ENCODE measurements at places on chromosomes 1 and 21.
A peak's percentile ranks its signal among the peaks of the same experiment; 100 is the strongest.

- no peak for DNase-seq
- H3K4me3 ChIP-seq: peak overlapping the region; percentile 96
- peak overlapping the region; percentile 99 for H3K27ac ChIP-seq
- peaks cover 44% of the 10 kb centered on the region for H3K36me3 ChIP-seq
Observed at GRCh38 chr1:234608025-234608910, 1.7 kb downstream of the IRF2BP2 start.

DNA sequence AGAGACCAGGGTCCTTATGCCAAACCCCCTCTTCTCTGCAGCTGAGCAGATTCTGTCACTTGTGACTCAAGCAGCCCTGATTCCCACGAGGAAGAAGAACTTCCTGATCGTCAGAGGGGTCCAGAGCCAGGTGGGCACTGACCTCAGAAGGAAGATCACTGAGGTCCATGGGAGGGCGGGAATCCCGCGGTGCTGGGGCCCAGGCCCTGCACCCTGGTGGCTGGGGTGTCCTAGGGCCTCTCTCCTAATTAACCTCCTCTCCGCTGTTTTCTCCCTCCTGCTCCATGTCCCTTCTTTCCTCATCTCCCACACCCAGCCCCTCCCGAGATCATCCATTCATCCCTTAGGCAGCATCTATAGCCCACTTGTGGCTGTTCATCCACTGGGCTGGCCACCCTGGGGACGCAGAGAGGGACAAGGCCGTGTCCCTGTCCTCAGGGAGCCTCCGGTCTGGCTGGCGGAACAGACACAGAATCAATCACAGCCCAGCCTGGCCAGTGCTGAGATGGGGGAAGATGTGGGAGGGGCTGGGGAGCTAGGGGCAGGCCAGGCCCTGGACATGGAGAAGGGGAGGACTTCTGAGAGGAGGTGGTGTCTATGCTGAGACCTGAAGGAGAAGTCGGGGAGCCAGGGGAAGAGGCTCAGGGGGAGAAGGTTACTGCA is 638.3 kb downstream of the MATN1 start:
- H3K36me3 ChIP-seq: no peaks in the 10 kb centered on the region
- no peak overlapping the region for H3K27ac ChIP-seq
- peaks cover 27% of the 10 kb centered on the region for H3K27me3 ChIP-seq
- no peak for DNase-seq

GRCh38 chr21:35692311-35692710 is 368.0 kb downstream of the SETD4 start:
- peaks cover 7% of the 10 kb centered on the region for H3K4me1 ChIP-seq
- peaks cover 15% of the 10 kb centered on the region for H3K27me3 ChIP-seq
- H3K27ac ChIP-seq: no peak overlapping the region
- H3K36me3 ChIP-seq: no peaks in the 10 kb centered on the region
- H3K4me3 ChIP-seq: no peak overlapping the region

- no peak overlapping the region for H3K27ac ChIP-seq
- no peak for DNase-seq
- H3K4me1 ChIP-seq: no peaks in the 10 kb centered on the region
- H3K4me3 ChIP-seq: no peak overlapping the region
Observed at GRCh38 chr1:60765204-60765603, 317.2 kb upstream of the NFIA start.

DNA sequence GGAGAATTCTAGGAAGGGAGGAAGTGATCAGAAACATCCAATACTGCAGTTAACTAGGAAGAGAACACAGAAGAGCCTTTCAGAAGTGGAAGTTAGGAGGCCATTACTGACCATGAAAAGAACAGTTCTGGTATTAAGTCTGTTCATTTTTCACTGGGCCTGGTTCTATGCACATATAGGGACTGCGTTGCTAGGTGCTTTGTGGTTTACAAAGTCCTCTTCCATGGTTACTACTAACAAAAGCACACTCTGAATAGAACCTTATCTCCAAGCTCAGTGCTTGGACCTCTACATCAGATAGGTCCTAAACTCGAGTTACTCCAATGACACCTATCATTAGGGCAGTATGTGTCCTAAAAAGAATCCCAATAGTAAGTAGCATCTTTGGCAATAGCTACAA is 75.4 kb downstream of the RPAP2 start:
- H3K36me3 ChIP-seq: peaks cover 18% of the 10 kb centered on the region
- no peak overlapping the region for H3K4me3 ChIP-seq

- H3K27me3 ChIP-seq: peaks cover 3% of the 10 kb centered on the region
- DNase-seq: no peak
- H3K4me1 ChIP-seq: peaks cover 14% of the 10 kb centered on the region
- no peak overlapping the region for H3K4me3 ChIP-seq
- H3K36me3 ChIP-seq: peaks cover 8% of the 10 kb centered on the region
Observed at GRCh38 chr1:205827623-205828022, 14.6 kb upstream of the SLC41A1 start.

DNA sequence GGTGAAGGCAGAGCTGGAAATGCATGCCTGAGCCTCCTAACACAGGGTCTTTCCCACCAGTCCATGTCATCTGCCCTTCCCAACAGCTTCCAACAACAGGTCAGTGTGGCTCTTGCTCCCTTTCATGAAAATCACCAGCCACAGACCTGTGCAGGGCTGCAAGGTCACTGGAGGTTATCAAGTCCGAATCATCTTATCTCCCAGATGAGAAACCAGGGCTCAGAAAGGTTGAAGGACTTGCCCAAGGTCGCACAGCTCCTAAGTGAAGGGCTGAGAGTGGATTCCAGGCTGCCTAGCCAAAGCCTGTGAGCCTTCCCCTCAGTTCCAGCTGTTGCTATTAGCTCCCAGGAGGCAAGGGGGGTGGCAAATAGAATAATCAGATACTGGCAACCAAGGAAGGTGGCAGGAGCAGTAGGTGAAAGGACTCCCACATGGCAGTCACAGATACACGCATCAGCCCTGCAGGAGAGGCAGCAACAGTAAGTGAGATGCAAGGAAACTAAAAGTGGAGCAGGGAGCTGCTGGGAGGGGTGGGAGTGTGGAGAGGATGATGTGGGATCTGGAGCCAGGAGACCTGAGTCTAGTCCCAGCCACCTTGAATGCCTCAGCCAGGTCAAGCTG is 74.2 kb downstream of the SSBP3 start:
- no peak for DNase-seq
- H3K4me1 ChIP-seq: peaks cover 82% of the 10 kb centered on the region
- H3K4me3 ChIP-seq: no peak overlapping the region
- no peak overlapping the region for H3K27ac ChIP-seq

DNA sequence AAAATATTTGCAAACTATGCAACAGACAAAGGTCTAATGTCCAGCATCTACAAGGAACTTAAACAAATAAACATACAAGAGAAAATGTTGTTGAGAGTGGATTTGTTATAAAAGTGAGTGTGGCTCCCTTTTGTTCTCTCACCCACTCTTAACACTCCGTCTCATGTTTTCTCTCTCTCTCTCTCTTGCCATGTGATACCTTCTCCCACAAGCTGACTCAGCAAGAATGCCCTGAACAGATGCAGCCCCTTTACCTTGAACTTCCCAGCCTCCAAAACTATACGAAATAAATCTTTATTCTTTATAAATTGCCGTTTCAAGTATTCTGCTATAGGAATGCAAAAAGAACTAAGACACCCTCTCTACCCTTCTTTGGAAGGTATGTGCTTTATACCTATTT is 234.1 kb downstream of the ADGRL2 start:
- no peak overlapping the region for H3K27ac ChIP-seq
- no peaks in the 10 kb centered on the region for H3K27me3 ChIP-seq
- H3K4me1 ChIP-seq: no peaks in the 10 kb centered on the region
- no peaks in the 10 kb centered on the region for H3K36me3 ChIP-seq
- no peak for DNase-seq
- no peak overlapping the region for H3K4me3 ChIP-seq

GRCh38 chr1:98700228-98700627 is 38.7 kb downstream of the SNX7 start:
- DNase-seq: no peak
- H3K27me3 ChIP-seq: no peaks in the 10 kb centered on the region
- H3K4me1 ChIP-seq: no peaks in the 10 kb centered on the region
- peaks cover 4% of the 10 kb centered on the region for H3K36me3 ChIP-seq
- H3K27ac ChIP-seq: no peak overlapping the region

- no peak for DNase-seq
- no peak overlapping the region for H3K4me3 ChIP-seq
- H3K36me3 ChIP-seq: no peaks in the 10 kb centered on the region
- H3K27ac ChIP-seq: no peak overlapping the region
- peaks cover 19% of the 10 kb centered on the region for H3K27me3 ChIP-seq
- no peaks in the 10 kb centered on the region for H3K4me1 ChIP-seq
Observed at GRCh38 chr1:233790662-233791371, 113.7 kb upstream of the SLC35F3 start.

DNA sequence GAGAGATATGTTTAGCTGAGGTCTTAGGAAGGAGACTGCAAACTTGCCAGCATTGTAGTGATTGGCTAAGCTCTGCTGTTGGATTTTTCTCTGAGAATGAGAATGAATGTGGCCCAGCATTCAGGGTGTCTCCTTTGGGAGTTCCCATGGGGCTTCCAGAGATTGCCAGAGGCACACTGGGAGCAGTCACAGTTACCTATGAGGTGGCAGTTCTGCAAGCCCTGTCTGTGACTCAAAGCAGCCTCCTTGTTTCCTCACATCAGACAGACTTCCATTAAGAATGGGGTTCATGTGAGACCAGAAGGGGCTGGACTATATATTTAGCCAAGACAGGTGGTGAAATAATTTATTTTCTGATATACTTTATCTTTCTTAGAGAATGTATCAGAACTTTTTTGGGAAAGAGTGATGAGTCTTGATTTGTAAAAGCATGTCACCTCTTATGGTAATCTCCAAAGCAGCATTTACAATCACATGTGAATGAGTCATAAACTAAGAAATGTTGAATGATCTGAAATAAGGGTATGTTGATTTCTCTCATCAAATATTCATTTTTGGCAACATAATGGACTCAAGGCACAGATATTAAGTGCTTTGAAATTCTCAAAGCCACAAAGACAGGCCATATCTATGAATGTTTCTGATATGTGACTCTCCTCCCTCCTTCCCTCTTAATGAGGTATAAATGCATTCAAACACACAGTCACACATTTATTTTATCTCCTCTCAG is 9.5 kb upstream of the SLC19A2 start:
- DNase-seq: no peak
- H3K36me3 ChIP-seq: peaks cover 4% of the 10 kb centered on the region
- peaks cover 7% of the 10 kb centered on the region for H3K4me1 ChIP-seq
- no peak overlapping the region for H3K4me3 ChIP-seq

DNA sequence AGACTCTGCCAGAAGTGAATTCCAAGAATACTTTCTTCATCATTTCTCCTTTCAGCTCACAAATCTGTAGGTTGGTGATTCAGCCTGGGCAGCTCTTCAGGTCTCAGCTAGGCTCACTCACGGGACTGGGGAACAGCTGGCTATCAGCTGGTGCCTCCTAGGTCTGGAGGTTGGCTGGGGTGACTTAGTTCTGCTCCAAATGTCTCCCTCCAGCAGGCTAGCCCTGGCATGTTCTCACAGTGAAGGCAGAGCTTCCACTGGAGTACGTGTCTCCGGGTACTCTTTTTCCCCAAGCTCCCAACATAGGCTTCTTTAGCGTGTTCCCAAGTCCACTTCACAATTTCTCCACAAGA is 12.5 kb upstream of the VAMP4 start:
- H3K27me3 ChIP-seq: peaks cover 3% of the 10 kb centered on the region
- DNase-seq: no peak
- no peak overlapping the region for H3K4me3 ChIP-seq
- no peaks in the 10 kb centered on the region for H3K4me1 ChIP-seq
- no peaks in the 10 kb centered on the region for H3K36me3 ChIP-seq

DNA sequence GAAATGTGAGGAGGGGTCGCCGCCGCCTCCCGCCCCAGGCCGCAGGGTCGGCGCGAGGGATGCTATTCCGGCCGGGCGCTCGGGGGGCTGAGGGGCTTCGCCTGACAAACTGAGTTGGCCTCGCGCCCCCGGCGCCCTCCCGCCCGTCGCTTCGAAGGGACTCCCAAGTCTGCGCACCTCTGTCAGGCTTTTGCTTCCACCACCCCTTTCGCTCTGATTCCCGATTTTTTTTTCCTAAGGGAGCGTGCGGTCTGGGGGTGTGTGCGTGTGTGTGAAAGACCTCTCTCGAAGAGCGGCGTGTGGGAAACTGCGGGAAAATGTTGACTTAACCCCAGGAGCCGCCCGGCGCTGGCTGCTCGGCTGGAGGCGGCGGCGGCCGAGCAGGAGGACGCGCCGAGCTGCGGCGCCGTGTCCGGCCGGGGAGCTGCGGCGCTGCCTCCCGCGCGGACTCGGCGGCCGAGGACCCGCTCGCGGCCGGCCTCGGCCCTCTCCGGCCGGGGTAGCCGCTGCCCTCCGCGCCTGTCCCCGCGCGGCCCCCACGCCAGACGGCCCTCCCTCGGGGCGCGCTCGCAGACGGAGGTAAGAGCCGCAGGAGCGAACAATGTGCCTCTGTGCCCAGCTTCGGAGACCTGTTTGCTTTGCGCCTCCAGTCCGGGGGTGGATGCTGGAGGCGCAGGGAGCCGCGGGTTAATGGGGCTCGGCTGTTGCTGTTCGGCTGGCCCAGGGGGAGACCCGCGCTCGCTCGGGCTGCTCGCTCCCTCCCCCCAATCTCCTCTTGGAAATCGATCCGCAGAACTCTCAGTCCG is 1.1 kb downstream of the ADGRL2 start:
- peaks cover 34% of the 10 kb centered on the region for H3K4me1 ChIP-seq
- no peaks in the 10 kb centered on the region for H3K27me3 ChIP-seq
- peak overlapping the region; percentile 97 for H3K27ac ChIP-seq
- no peaks in the 10 kb centered on the region for H3K36me3 ChIP-seq

- no peak overlapping the region for H3K4me3 ChIP-seq
- H3K27ac ChIP-seq: no peak overlapping the region
- H3K36me3 ChIP-seq: no peaks in the 10 kb centered on the region
- peaks cover 28% of the 10 kb centered on the region for H3K4me1 ChIP-seq
- H3K27me3 ChIP-seq: no peaks in the 10 kb centered on the region
Observed at GRCh38 chr1:184215274-184215925, 163.9 kb downstream of the TSEN15 start.

DNA sequence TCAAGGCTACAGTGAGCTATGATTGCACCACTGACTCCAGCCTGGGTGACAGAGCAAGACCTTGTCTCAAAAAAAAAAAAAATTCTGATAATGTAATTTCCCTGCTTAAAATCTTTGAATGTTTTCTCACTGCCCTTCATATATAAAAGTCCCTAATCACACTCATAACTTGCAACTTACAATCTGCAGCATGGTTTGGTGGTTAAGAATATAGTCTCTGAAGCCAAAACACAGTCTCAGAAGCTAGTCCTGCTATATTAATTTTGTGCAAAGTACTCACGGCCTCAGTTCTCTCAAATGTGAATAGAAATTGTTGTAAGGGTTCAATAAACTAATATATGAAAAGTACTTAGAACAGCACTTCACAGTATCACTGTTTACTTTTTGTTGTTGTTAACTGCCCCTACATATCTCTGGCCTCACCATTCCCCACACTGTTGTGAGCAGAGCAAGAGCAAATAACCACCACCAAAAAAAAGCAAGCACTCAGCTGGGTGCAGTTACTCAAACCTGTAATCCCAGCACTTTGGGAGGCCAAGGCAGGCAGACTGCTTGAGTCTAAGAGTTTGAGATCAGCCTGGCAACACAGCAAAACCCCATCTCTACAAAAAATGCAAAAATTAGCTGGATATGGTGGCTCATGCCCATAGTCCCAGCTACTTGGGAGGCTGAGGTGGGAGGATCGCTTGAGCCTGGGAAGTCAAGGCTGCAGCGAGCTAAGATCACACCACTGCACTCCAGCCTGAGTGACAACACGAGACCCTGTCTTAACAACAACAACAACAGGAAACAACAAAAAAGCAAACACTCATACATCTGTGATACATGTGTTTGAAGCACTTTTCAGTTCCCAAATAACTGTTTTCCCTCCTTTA is 22.4 kb downstream of the ASH1L start:
- peaks cover 22% of the 10 kb centered on the region for H3K4me1 ChIP-seq
- H3K27me3 ChIP-seq: no peaks in the 10 kb centered on the region
- no peaks in the 10 kb centered on the region for H3K36me3 ChIP-seq
- H3K27ac ChIP-seq: peak overlapping the region; percentile 5
- no peak for DNase-seq
